ENCODE measurements at places on chromosomes 16 and 17.

GRCh38 chr16:716200-716568 is 1.3 kb downstream of the METRN start:
- no peak for DNase-seq

DNA sequence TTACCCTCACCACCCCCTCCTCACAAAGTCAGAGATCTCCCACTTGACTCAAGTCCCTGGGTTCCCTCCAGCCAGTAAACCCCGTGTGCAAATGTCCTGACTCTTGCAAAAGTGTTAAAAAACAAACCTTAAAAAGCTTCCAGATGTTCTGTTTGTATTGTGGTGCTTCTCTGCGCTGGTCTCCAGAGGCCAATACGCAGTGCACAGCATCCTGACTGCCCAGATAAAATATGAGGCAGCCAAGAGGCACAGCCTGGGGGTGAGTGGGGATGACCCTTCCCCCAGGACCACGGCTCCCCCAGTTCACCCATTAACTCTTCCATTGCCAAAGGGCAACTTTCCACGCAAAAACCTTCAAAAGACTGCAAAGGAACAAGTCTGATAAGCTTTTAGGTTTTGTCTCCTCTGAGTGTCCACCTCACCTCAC is 291.8 kb downstream of the SOX9 start:
- DNase-seq: no peak

- DNase-seq: peak; percentile 85
Observed at GRCh38 chr17:82418001-82418986, at the start of the genes HEXD and OGFOD3. Gene HEXD, plus strand, starts transcription at chr17:82418347. Its CDS starts 1,453 bp downstream, at chr17:82419800. Gene OGFOD3, minus strand, starts transcription at chr17:82418586. Its CDS starts 101 bp downstream, at chr17:82418485.

- DNase-seq: no peak
Observed at GRCh38 chr17:21463779-21464407, 87.7 kb downstream of the KCNJ12 start.

GRCh38 chr17:60439501-60439900 is 17.2 kb downstream of the CHCT1 start:
- no peak for DNase-seq

DNA sequence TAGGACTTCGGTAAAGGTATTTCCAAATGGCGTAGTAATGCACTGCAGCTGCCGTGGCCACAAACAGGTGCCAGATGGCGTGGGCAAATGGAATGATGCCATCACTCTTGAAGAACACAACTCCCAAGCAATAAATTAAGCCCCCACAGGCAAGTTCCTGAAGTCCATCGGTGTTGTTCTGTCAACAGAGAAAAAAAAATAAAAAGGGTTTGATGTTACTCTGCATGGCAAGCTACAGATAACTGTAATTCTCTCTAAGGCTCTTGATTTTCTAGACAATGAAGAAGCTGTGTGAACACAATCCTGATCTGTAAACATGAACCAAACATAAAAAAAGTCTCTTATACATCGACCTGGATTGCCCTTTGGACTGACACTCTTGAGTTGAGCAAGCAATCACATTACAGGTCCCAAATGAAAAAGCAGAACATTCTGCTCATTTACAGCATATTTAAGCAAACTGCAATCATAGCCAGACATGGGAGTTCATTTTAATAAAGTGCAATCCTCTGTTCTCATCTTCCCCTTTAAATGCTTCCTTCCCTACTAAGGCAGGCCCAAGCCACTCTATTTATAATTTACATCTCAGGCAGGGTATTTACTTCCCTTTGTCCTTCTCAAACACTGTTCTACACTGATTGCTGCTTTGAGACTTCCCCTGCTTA is 27.1 kb downstream of the MMD start:
- no peak for DNase-seq

DNA sequence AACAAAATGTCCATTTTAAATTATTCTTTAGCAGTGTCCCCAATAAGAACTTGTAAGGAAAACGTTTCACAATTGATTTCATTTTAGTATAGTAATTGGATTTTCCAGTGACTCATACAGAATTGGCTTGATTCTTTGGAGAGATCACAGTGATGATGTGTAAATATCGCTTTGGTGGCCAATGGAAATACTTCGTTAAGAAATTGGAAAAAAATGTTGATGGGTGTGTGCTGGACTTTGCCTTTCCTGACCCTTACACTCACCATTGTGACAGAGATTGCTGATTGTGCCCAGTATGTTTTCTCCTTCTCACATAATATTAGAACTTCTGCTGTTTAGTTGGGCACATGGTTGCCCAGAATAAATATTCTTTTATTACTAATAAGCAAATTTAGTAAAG is 7.4 kb upstream of the EFCAB13 start:
- no peak for DNase-seq

GRCh38 chr16:3490911-3491629 is 4.2 kb downstream of the C16orf90 start:
- no peak for DNase-seq

- DNase-seq: no peak
Observed at GRCh38 chr17:16940116-16940881, 31.6 kb downstream of the TNFRSF13B start.

- peak; percentile 81 for DNase-seq
Observed at GRCh38 chr17:82030470-82031302, 792 bp upstream of the RAC3 start.

DNA sequence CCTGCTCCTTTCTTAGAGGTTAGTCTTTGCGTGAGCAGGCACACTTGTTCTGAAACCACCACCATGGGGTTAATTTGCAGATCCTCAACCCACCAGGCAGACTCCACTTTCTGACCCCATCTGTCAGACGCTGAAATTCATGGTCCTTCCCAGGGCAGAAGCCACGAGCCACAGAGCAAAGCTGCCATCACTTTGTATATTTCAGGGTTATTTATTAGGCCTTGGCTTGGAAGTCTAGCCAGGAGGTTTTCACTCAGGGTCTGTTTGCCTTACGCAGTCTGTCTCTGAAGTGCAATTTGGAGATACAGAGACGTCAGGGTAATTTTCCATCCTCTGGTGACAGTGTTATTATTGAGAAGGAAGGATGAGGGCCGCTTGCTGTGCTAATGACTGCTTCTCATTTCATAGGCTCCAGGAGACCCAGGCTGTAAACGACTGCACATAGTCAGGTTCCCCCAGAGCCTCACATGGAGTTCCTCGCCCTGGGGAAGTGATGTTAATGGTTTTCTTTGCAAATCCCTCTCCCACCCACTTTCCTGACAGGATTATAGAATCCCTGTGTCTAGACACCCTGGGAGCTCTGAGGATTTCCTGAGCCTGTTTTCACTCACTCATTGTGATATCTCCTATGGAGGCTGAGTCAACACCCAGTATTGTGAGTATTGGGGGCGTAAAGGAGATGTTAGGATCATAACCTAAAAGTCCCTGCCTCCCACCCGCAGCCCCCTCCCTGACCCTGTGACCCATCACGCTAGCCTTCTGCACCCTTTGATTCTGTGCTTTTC is 269.0 kb downstream of the ABCC12 start:
- DNase-seq: no peak

GRCh38 chr16:63442246-63442645 is 1406.0 kb upstream of the CDH8 start:
- no peak for DNase-seq

GRCh38 chr17:31597646-31598398 is 206.3 kb downstream of the RAB11FIP4 start:
- no peak for DNase-seq

DNA sequence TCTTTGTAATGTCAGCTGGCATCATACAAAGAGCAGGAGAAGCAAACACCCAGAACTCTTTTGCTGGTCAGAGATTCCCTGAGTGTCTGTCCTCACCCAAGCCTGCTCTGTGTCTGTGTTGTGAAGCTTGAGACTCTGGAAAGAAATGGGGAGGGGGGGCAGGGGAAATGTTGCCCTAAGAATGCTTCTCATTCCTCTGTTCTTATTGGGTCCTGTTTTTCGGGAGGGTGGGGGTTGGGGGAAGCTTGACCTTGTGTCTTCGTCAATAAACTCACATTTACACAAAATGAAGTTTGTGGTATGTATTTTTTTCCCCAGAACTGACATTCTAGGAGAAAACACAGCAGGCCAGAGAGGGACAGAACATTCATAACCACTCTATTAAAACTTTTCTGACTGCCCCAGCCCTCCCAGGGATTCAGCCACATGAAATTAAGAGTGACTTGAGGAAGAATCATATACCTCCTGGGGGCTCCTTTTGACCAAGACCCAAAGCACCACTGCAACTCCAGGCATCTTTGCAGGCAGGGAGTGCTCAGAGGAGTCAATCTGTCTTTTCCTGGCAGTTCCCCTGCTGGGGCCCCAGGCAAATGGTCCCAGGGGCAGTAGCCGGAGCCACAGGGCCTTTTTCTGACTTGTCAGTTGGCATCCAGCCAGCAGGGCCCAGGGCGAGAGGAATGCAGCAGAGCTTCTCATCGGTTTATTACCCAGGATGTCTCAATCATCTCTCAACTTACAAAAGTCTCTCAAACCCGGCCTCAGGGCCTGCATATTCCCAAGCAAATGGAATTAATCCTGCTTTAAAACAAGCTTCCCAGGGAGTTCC is 5.1 kb upstream of the RASL10B start:
- no peak for DNase-seq

GRCh38 chr17:14303343-14304221 is 2.7 kb downstream of the HS3ST3B1 start:
- no peak for DNase-seq

DNA sequence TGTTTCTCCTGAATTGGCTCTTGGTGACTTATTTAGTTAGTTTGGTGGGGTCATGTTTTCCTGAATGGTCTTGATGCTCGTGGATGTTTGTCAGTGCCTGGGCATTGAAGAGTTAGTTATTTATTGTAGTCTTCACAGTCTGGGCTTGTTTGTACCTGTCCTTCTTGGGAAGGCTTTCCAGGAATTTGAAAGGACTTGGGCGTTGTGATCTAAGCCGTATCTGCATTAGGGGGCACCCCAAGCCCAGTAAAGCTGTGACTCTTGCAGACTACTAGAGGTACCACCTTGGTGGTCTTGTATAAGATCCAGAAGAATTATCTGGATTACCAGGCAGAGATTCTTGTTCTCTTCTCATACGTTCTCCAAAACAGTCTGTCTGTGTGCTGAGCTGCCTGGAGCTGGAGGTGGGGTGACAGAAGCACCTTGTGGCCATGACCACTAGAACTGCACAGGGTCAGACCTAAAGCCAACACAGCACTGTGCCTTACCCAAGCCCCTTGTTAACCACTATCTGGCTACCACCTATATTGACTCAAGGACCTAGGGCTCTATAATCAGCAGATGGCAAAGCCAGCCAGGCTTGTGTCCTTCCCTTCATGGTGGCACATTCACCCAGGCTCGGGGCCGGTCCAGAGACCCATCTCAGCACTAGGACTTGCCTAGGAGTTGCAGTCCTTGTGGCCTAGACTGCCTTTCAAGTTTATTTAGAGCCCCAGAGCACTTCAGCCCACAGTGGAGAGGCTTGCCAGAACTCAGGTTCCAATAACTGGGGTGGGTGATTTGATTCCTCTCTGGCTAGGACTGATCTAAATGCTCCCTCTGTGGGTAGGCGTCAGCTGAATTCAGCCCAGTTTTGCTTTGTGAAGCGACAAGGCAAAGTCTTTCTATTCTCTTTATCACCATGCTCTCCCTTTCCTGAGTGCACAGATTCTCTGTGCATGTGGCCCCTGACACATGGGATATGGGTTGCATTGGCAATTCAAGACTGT is 11.0 kb downstream of the RNF135 start:
- no peak for DNase-seq

GRCh38 chr16:50478773-50479149 is 69.4 kb upstream of the NKD1 start:
- no peak for DNase-seq

- DNase-seq: no peak
Observed at GRCh38 chr17:46869975-46870803, 18.8 kb downstream of the WNT9B start.
